ENCODE measurements at places on chromosomes 11 and 22.
A peak's percentile ranks its signal among the peaks of the same experiment; 100 is the strongest.

DNA sequence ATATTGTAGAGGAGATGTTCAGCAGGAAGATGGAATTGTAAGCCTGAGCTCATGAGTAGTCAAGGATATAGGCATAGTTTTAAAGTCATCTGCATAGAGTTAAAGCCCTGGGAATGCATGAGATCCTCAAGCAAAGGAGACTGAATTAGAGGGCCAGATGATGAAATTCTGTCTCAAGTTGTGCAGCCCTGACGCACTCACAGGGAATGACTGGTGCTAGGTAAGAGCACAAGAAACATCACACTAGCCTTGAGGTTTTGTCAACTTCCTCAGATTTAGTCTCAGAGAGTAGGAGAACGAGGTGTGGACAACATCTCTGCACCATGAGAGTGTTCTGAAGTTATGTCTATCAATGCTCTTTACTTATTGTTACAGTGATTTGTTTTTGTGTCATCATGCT is 5.8 kb downstream of the RAB38 start:
- no peak for DNase-seq

GRCh38 chr11:112013497-112014164 is 11.6 kb upstream of the DLAT start:
- DNase-seq = no peak

DNA sequence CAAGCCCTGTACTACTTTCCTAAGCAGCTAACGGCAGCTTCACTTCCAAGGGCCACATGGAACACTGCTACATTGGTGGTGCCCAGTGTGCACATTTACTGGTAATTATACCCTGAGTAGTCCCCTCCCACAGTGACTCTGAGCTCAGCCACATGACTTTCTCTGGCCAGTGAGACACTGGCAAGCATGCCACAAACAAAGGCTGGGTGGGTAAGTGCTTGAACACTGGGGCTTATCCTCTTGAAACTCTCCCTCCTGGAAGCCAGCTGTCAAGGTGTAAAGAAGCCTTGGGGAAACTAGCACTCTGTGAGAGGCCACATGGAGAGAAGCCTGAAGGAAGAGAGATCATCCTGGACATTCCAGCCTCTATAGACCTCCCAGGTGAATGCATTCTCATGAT is 54.4 kb upstream of the DRD2 start:
- no peak for DNase-seq

DNA sequence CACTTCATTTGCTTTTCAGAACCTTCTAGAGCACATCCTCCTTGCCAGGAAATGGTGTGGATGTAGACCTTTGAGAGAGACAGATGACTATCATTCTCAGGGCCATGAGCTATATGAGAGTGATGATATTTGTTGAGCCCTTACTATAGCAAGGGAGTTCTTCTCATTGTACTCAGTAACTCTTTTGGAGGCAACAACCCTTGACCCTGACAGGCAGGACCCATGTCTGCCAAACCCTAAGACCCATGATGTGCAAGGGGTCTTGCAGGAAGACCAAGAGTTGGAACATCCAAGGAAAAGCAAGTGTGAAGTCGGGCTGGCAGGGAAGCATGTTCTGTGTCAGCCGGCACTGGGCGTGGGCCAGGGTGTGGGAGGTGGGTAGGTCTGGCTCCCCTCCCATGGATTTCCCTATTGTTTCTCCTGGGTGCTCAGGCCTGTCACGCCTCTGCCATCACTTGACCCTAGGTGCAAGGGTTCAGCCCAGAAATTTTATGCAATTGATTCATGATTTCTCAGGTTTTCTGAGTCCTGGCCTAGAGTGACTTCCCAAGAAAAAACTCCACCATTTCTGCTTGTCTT is 1.2 kb downstream of the FOLR3 start:
- DNase-seq = no peak

GRCh38 chr11:113182288-113182687 is 132.1 kb upstream of the TTC12 start:
- no peak for DNase-seq

- DNase-seq = peak; percentile 70
Measured at GRCh38 chr22:45645526-45646414, 25.9 kb upstream of the ATXN10 start.

DNA sequence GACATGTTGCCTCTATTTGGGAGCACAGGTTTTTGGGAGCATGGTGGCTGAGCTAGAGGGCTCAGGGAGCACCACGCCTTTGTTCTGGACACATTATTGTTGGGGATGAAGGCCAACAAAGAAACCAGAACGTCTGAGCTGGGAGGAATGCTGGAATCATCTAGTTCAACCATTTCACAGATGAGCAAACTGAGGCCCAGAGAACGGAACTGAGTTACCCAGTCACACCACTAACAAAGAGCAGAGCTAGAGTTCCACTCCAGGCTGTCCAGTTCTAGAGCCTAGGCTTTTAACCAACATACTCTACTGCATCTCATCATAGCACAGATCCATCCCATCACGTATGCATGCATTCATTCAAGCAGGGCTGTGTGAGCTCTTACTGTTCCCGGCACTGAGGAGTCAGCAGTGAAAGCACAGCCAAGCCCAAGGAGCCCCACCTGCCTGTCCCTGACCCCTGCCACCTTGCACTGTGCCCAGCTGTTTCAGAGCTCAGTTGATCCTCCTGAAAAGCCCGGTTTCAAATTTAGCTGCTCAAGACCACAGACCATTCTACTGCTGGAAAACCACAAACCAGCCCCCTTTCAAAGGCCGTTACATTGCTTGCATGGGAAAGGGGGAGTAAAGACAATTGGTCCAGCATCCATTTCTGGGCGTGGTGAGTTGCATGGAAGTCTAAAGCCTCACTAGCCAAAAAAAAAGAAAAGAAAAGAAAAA is 16.9 kb upstream of the TCF20 start:
- no peak for DNase-seq

GRCh38 chr11:13118194-13118593 is 109.1 kb downstream of the RASSF10 start:
- no peak for DNase-seq

DNA sequence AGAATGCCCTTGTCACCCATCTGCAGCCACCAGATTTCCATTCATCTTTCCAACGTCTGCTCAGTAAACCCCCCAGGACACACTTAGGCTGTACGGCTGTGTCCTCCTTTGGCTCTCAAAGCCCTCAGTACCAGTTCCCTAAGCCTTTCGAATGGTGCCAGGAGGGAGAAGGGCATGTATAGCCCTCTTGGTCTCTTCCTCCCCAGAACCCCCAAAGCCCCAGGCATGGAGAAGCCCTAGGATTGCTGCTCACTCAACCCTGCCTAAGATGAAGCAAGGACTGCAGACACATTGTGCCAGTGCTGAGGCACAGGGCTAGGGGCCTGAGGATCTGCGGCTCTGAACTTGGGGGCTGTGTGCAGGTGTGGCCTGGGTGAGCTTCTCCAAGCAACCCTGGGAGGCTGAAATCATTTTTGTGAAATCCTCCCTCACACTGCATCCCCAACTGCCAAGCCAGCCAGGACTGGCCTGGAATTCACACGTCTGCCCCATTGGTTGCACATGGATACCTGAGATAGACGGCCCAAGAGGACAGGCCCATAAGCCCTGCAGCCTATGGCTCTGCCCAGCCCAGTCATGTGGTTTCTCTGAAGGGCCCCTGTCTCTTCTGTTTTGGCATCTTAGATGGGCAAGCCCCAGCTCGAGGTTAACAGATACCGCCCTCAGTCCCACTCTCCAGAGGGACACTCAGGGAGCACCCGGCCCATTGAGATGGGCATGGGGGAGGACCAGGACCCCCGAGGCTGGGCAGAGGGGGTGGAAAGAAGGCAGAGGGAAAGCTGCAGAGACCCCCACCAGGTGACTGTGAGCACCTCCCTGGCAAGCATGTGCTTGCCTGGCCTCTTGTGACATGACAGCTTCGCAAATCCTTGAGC is 34.0 kb downstream of the KCNQ1OT1 start:
- DNase-seq = no peak

GRCh38 chr11:38553148-38553547 is 1955.1 kb upstream of the RAG2 start:
- DNase-seq = no peak

DNA sequence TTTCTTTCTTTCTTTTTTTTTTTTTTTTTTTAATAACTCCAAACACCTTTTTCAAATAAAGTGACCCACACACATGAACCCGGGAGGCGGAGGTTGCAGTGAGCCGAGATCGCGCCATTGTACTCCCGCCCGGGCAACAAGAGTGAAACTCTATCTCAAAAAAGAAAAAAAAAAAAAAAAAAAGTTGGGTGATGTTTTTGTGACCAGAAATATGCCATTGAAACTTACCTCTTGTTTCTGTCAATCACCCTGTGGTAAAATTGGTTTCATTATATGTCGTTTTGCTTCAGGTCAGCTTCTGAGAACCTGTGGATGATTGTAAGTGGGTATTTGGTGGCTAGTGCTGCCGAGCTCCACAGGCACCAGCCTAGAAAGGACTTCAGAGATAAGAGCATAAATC is 238.8 kb downstream of the TBC1D22A start:
- no peak for DNase-seq

- DNase-seq = no peak
Measured at GRCh38 chr11:69870766-69871165, 51.5 kb upstream of the FGF3 start.

GRCh38 chr22:29484642-29485041 is 4.6 kb downstream of the NEFH start:
- no peak for DNase-seq

DNA sequence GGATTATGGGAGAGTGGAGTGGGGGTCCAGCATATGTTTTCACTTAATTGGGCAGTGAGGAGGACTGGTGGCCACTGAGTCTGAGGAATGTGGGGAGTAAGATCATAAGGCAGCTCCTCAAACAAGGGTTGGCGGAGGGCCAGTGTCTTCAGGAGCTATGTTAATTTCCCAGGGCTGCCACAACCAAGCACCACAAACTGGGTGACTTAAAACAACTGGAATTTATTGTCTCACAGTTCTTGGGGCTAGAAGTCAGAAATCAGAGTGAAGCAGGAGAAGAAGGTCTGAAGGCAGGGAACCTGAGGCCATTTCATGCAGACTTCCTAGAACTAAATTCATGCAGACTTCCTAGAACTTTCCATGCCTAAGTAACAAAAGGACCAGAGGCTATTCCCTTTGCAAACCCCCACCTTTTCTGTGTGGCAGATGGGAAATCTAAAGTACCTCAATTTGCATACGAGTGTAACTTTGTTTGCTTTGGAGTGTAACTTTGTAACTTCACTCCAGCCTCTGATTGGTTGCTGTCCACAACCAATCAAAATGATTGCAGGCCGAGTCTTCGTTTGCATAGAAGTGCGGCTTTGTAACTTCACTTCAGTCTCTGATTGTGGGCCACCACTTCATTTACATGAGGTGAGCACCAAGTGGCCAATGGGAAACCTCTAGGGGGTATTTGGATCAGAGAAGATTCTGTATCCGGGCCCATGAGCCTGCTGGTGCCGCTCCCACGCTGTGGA is 50.5 kb upstream of the ZBED5 start:
- no peak for DNase-seq

- no peak for DNase-seq
Measured at GRCh38 chr22:31892080-31892433, 52.3 kb upstream of the YWHAH start.

GRCh38 chr11:34053161-34053686 is 1.7 kb downstream of the CAPRIN1 start:
- DNase-seq = peak; percentile 69

DNA sequence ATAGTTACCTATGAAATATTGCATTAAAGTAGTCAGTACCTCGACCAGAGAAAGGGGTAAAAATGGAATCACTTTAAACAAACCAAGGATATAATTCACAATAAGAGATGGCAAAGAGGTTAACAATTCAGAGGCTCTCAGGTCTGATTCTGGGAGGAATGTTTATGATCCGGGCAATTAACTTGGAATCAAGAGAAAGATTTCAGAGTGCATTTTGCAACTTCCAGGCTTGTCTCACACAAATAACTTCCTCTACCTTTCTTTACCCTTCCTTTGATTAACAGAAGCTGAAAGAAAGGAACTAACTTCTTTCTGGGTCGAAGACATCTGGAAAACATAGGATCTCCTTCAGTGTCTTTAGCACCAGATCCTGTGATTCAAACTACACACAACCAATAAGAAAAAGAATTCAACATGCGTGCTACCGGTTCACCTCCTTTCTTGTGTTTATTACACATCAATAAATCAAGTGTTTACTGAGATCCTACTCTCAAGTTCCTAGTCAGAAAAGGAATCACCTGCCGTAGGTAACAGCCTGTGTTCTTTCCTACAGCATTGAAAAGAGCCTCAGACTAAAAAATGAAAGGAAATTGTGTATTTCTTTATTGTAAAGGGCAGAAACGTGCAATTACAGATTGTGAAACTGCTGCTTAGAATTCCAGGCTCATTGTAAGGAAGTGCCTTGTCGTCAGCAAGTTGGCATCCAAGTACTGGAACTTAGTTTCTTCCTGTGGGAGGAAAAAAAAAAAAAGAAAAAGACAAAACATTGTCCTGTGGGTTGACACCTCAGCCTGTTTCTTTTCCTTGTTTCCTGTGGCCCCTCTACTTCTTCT is 29.5 kb downstream of the CARD18 start:
- no peak for DNase-seq

DNA sequence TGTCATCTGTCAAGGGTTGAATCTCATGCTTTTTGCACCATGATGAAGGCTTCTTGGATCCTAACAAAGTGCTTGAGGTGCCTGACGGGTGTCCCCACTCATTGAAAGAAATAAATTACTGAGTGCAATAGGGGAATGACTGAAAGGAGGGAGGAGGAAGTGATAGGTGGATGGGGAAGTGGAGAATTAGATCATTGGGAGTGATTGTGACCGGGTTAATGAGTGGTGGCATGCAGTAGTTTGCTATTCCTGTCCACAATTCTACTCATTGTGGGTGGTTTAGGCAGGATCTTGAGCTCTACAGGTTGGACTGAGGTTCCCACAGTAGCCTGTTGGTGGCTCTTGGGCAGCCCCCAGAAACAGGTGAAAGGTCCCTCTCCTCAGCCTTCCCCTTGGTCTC is 44.3 kb downstream of the THAP12 start:
- no peak for DNase-seq

DNA sequence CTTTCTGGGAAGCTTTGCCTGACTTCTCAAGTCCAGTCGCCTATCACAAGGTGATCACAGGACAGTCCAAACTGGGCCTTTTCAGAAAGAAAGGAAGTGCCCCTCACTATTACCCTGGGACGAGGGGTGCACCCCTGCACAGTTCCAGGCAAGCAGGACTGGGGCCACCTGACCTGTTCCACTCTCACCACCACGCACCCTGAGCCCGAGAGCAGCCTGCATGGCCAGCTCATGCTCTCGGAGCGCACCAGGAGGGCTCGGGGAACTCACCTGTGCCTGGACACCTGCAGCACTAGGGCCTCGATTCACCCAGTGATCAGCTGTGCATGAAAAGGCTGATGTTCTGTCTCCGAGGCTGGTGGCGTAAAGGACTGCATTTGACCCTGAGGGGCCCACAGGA is 12.8 kb upstream of the FGF4 start:
- DNase-seq = no peak

DNA sequence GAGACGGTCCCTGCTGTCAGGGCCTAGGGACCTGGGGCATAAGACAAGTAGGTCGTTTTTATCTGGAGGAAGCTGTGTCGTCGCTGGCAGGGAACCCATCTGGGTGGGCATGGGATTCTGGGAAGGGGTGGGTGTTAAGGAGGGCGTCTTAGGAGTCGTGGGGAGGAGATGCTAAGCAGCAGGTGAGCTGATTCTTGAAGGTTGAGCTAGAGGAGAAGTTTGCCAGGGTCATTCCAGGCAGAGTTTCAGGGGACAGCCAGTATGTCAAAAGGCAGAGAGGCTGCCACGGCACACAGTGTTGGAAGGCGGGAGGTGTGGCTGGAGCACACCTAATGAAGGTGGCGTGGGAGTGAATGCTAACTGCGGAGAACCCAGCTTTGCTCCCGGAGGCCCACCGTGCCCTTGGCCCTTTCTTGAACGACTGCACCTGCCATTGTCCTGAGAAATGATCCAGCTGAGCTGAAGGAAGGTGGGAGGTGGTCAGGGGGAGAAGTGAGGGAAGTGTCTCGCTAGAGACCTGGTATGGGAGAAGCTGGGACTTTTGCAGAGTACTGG is 1.3 kb downstream of the FAM118A start:
- no peak for DNase-seq

Data from naive B cell (primary cell).